NCI-H1436 (cell line): ENCODE measurements at places on chromosomes 13 and 19.

- DNase-seq = no peak
Observed at GRCh38 chr13:108368250-108368905, 98.9 kb downstream of the TNFSF13B start.

DNA sequence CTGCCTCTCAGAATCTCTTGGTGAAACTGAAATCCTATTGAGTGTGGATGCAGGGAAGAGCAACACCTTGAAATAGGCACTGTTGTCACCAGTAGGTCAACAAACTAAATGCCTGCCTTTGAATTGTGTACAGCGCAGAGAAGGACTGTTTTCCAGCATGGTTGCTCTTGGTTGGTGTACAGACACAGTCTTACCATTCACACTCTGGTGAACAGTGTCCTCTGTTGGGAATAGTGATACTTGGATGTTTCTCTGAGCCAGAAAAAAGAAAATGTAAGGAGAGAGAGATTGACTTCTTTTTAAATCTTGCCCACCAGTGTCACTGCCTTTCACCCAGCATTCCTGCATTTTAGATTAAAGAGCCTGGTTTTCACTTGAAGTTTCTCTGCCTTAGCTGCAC, 179.7 kb downstream of the STK24 start:
- DNase-seq = no peak

GRCh38 chr19:31096062-31096830, 253.0 kb downstream of the TSHZ3 start:
- no peak for DNase-seq

GRCh38 chr13:54077569-54077968, 1049.0 kb downstream of the OLFM4 start:
- no peak for DNase-seq

GRCh38 chr13:75889427-75889826, 253.3 kb downstream of the LMO7 start:
- DNase-seq = no peak

GRCh38 chr13:74528734-74529513, 394.7 kb upstream of the KLF12 start:
- no peak for DNase-seq

GRCh38 chr13:33958964-33959363, 141.0 kb downstream of the RFC3 start:
- DNase-seq = no peak

- DNase-seq = no peak
Observed at GRCh38 chr13:98504029-98504351, 72.9 kb downstream of the STK24 start.

DNA sequence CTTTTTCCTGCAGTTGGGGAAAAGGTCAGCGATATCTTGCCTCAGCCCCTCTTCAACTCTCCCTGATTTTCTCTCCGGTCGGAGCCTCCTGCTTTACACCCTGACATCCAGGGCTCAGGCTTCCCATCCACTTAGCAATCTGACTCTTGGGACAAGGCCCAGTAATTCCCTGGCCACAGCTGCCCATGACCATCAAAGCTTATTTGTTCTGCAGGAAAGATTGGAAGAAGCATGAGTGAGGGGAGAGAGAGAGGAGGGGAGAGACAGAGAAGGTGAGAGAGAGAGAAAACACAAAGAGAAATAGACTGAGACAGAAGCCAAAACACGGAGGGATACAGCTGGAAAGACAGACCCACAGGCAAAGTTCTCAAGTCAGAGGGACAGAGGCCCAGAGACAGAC, 13.7 kb downstream of the SYT3 start:
- DNase-seq = no peak

GRCh38 chr13:76038920-76039716, 403.0 kb downstream of the LMO7 start:
- no peak for DNase-seq

- no peak for DNase-seq
Observed at GRCh38 chr13:89900104-89900765, 1447.3 kb upstream of the MIR17HG start.

- no peak for DNase-seq
Observed at GRCh38 chr13:108877300-108877699, 247.9 kb downstream of the MYO16 start.

DNA sequence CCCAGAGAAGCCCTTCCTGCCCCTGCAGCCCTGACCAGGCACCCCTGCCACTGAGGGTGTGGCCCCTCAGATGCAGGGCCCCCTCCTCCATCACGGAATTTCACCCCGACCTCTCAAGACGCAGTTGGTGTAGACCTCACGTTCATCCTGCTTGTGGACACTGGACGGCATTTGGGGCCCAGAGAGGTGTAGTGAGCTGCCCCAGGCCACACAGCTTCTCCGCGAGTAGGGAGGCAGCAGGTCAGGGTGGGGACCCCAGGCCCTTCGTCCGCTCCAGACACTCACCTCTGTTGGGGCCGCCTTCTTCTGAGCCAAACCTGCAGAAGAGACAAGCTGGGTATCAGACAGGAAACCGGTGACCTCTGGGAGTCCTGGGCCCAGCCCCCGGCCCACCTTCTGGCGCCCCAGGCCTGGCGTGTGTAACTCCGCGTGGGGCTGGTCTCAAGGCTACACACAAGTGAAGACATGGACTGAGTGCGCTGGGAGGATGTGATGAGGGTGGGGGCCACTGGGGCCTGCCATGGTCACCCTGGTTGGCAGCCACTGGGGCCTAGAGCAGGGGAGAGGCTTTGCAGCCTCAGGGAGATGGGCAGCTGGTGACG, 33.1 kb downstream of the PIP5K1C start:
- DNase-seq = no peak

- no peak for DNase-seq
Observed at GRCh38 chr19:44757735-44758505, 9.4 kb downstream of the BCL3 start.

GRCh38 chr13:76879203-76879882, 6.9 kb downstream of the KCTD12 start:
- no peak for DNase-seq

- no peak for DNase-seq
Observed at GRCh38 chr19:18862976-18863842, 31.4 kb downstream of the UPF1 start.

DNA sequence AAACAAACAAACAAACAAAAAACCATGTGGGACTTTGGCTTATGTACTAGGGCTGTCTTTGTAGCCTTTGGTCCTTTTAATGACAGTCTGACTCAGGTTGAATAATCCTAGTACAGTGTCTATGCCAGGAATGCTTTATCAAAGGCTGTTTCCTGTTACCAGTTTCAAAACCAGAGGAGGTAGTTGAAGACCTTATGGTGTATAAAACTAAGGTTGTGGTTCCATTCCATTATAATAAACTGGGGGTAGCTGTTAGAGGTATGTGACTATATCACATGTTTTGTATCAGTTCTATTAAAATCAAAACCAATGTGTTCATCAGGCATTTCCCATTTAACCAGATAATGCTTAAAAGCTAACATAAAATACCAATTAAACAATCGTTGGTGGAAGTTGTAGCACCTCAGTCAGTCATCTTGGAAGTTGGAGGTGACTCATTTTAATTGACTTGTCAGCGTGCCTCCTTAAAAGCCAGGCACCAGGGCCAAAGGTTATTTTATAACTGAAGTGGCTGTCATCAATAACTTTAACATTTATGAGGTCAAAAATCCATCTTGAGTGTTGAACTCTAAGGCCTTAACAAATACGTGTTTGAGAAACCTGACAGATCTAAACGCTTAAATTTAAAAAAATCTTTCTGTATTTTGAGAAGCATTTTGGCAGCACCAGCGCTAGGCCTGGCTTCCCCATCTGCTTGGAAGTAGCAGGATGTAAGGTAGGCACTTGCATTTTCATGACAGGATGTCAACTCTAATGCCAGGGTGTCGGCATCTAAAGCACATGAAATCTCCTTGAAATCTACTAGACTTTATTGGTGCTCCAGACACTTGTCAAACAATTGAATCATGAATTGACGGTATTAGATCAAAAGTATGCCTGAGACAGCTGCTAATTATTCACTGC, 162.5 kb downstream of the LMO7 start:
- DNase-seq = no peak

GRCh38 chr19:21260164-21260847, 68.9 kb downstream of the ZNF708 start:
- DNase-seq = no peak

GRCh38 chr13:90511903-90512302, 835.6 kb upstream of the MIR17HG start:
- DNase-seq = no peak

GRCh38 chr19:1492474-1493006, 1.6 kb downstream of the REEP6 start:
- DNase-seq = no peak

GRCh38 chr13:59358014-59358413, 805.7 kb downstream of the DIAPH3 start:
- no peak for DNase-seq

DNA sequence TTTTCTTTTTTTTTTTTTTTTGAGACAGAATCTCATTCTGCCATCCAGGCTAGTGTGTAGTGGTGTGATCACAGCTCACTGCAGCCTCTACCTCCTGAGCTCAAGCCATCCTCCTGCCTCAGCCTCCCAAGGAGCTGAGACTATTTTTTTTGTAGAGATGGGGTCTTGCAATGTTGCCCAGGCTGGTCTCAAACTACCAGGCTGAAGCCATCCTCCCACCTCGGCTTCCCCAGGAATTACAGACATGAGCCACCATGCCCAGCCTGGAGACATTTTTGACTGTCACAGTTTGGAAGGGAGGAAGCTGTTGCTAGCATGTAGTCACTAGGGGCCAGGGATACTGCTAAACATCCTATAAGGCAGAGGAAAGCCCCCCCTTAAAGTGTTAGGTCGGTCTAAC, 23.9 kb downstream of the ZIC5 start:
- DNase-seq = no peak

DNA sequence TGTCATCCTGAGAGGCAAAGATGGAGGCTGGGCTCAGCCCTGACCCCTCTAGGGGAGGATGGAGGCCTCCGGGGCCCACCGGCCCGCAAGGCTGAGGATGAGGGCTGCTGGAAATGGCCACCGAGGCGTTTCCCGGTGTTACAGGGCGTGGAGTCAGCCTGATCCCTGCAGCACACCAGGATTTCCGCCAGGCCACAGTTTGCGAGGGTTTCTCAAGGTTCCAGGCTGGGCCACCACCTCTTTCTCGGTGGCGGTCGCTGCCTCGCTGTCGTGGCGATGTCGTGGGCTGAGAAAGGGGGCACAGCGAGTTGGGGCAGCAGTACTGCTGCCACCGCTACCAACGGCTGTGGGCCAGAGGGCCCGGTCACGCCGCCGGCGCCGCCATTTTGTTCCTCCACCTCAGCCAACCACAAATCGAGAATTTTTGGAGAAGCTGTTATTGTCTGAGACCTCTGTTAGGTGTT, at the start of gene CSNK1A1L:
CSNK1A1L (minus strand) TSS at position 414 of the 464 bp plus-strand sequence; CDS start at position 6, 408 bp downstream.
- no peak for DNase-seq

DNA sequence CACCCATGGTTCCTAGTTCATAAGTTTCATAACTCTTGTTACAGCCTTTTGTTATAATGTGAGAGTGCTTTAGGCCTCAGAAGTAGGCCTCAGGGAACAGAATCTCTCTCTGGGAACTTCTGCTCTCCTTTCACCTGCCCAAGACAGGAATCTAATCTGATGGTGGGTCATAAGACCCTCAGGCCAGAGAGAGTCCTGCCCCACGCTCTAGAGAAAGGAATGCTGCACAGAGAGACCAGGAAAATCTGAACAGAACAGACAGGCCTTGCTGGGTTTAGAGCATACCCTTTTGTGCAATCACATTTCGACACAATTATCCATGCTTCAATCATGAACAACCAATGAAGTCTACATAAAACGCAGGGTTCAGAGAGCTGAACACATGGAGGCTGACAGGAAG, 3.4 kb upstream of the DIAPH3 start:
- DNase-seq = no peak

DNA sequence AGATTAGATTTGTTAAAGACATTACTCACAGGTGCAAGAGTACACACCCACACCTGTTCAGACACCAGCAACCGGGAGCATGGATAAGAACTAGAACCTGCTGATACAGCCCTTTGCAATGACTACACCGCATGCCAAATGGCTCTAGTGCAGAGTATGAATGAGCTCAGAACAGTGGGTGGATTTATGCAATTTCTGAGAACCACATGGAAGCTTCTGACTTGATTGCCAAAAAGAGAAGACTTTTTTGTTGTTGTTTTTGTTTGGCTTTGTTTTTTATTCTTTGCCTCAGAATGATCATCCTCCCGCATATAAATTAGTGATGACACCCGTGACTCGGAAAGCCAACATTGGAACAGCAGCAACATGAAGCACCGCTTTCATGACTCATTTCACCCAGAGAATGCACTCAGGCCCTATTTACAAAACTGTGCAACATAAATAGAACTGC, 77.4 kb upstream of the LRCH1 start:
- DNase-seq = no peak

GRCh38 chr19:19345232-19345631, 24.6 kb downstream of the MAU2 start:
- DNase-seq = no peak

DNA sequence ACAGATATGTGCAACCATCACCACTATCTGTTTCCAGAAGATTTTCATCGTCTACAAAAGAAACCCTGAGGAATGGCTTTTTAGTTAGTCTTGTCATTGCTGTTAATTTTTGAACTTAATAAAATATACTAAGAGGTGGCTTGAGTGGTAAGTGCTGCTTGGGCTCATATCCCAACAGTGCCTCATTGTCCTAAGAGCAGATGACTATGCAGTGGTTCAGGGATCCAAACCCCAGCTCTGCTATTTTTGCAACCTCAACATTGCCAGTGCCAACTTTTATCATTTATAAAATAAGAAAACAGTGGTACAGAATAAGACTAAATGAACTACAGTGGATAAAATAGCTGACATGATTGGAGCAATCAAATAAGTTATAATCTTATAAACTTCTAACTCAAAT, 123.2 kb upstream of the SLC7A1 start:
- no peak for DNase-seq

GRCh38 chr13:112127564-112128330, 60.8 kb downstream of the SOX1 start:
- no peak for DNase-seq

- DNase-seq = no peak
Observed at GRCh38 chr13:19818223-19818842, 35.6 kb upstream of the PSPC1 start.
